ENCODE measurements at places on chromosomes 2 and 18.

- DNase-seq: no peak
Measured at GRCh38 chr2:70696142-70696541, 71.9 kb downstream of the ADD2 start.

DNA sequence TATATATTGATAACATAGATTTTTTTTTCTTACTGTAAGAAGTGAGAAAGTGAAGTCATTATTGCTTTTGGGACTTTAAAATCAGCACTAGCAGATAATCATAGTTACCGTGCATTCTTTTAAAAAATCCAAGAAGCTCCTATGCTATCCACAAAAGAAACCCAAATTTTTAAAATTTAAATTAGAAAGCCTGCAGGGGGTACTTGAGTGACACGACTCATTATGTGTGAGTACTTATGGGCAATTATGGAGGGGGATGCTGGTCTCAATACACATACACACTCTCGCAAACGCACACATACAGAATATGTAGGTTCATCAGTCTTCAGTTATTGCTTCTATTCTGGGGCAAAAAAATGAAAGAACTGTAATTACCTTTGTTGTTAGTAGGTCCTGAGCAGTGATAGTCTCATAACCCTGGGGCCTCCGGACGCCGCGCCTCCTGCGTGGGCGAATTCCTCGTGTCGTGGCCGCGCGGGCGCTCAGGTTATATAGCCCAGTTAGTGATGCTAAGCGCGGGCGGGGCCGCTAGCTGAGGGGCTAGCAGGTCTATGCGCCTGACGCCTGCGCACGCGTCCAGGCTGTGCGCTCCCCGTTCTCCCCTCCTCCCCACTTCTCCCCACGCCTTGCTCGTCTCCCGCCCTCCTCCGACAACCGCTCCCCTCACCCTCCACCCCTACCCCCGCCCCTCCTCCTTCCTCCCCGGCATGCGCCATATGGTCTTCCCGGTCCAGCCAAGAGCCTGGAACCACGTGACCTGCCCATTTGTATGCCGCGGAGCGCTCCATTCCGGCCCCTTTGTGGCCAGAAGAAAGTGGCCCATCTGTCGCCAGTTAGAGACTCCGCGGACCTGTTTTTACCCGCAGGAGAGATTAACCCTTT lies at the start of gene NEUROD1:
NEUROD1 (minus strand) TSS at position 463 of the 882 bp plus-strand sequence. CDS start 1,657 bp downstream, outside the sequence.
- no peak for DNase-seq

GRCh38 chr2:176560296-176560695 lies 291.1 kb downstream of the MTX2 start:
- DNase-seq: no peak

DNA sequence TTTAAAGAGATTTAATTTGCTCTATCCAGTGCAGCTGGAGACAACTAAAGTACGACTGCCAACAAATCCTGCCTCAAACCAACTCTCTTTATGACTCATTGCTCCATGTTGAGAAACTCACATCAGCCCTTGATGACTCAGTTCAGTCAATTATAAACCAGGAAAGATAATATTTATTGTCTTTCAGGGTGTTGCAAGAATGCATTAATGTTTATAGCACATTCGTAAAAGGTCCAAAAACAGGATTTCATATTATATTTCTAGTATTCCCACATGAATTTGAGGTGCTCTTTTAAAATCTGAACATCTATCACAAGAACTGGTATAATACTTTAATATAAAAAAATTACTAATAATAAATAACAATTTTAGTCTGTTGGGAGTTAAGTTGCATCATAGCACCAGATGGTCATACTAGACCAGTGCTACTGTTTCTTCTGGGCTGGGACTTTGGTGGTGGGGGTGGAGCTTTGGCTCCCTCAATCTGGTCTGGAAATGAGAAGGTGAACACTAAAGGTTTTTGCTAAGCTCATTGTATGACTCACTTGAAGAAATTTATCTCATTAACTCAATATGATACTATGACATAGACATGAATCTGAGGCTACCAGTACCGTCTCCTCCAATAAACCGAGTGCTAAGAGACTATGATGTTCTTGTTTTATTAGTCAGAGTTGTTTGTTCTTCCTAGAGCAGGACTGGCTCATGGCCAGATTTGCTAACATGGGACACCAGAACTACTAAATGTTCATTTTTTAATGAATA lies 26.6 kb upstream of the MAP3K20 start:
- peak; percentile 97 for DNase-seq

DNA sequence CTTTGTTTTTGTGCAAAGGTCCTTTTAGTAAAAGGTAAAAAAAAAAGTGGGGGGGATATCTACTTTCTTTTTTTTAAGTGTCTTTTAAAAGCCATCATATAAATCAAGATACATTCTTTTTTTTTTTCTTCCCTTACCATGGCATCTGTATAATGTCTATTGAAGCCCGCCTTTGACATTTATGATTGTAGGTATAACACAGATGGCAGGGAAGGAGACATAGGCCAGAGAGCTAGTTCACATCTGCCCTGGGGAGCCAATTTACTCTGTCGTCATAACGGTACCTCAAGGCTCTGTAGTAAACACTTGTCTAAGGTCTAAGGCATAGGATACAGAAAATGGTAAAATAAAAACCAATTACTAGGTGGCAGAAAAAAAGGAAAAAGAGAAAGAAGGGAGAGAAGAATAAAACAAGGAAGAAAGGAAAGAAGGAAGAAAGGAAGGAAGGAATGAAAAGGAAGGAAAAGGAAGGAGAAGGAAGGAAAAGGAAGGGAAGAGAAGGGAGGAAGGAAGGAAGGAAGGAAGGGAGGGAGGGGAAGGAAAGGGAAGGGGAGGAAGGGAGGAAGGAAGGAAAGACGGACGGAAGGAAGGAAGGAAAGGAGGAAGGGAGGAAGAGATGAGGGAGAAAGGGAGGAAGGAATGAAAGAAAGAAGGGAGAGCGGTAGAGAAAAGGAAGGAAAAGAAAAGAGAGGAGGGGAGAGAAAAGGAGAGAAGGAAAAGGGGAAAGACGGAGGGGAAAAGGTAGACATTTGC lies 343.5 kb downstream of the RBM43 start:
- DNase-seq: no peak

- DNase-seq: no peak
Measured at GRCh38 chr2:120898496-120898895, 162.8 kb downstream of the GLI2 start.

- peak; percentile 57 for DNase-seq
Measured at GRCh38 chr2:20381457-20381856, 30.8 kb upstream of the PUM2 start.

GRCh38 chr18:3119401-3120341 lies 100.1 kb downstream of the MYOM1 start:
- DNase-seq: no peak

DNA sequence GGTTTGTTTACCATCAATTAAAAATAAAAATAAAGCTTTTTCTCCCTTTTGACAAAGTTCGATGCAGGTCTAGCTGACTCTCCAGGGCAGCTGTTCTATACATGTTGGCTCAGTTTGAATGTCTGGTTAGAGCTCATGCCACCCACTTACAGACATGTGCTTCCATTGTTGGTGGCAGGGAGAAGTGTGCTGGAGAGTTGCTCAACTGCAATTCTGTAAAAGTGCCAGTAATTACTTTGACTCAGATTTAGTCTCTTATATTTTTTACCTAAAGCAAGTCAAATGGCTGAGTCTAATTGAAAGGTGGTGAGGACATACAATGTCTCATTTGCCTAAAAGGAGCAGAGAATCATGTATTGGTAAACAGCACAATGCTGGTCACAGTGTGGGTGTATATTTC lies 609.1 kb upstream of the SYT4 start:
- DNase-seq: no peak

DNA sequence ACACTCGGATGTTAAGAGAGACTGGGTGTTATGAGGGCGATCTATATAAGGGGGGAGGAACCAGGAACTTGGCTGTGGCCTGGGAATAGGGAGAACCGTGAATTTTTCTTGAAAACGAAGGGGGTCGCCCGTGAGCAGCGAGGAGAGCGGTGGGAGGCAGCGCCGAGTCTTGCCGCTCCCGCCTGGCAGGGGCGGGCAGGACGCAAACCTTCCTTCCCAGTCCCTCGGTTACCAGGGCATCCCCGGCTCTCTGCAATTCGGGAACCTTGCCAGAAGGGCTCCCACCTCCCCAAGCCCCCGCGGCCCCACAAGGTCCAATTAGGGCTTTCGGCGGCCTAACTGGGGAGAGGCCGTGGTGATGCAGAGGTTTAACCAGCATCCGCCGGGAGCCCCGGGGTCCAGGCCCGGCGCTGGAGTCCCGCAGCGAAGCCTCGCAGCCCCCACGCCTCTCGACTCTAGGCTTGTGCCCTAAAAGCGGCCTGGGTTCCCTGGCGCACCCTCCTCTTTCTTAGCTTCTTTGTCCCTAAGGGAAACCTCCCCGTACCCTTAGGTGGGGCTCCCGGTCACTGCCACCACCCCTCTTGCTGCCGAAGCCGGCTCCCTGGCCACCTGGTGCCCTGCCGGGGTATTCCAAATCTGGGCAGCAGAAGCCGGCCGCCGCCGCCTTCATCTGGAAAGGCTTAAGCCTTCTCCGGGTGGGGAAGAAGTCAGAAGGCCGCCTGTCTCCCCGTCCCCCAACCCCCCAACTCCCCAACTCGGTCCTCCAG lies 680 bp upstream of the FHOD3 start:
- DNase-seq: peak; percentile 87

DNA sequence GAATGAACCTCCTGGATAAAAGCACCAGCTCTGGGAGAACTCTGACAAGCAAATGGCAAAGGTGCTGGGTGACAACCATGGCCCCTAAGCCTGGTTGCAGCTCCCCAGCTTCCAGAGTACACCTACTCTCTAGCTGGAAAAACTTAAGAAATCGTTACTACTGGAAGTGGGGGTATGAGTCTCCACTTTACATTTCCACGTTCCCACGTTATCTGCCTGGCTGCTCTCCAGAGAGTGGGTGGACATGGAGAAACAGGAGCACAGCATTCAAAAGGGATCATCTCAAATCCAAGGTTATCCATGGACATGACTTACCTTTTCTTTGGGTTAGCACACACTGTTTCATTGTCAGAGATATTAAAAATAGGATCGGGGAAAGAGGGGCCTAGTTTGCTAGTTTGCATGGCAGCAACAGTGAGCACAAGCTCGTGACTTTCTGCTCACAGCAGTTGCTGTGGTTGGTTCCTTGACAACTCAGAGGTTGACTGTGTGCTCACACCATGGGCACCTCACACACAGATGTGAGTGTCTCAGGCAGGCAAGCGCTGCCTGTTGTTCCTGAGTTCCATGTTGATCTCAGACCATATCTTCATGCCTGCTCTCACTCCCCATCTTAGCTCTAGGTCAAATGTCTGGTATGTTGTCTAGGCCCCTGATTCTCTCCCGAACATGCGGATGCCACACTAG lies 32.5 kb downstream of the PTPN18 start:
- DNase-seq: no peak

DNA sequence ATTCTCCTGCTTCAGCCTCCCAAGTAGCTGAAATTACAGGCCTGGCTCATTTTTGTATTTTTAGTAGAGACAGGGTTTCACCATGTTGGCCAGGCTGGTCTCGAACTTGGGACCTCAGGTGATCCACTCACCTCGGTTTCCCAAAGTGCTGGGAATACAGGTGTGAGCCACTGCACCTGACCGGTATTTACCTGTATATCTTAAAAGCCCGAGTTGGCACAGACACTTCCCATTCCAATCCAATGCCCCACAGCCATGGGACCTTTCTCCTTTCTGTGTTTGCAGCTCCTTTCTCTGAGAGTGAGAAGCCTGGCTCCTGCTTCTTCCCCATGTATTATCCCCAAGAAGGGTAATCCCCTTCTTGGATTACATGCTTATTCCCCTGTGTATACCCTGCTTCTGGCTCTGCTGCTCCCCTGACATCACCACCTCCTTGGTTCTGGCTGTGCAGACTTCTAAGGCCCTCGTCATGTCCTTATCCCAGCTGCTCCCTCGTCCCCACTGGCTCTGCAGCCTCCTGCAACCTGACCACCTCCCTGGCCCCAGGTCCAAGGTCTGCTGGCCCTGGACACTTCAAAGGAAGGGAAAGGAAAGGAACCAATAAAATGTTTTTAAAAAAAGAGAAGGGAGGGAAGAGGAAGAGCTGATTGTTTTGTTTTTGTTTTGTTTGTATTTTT lies 52.8 kb downstream of the INPP5D start:
- DNase-seq: no peak

DNA sequence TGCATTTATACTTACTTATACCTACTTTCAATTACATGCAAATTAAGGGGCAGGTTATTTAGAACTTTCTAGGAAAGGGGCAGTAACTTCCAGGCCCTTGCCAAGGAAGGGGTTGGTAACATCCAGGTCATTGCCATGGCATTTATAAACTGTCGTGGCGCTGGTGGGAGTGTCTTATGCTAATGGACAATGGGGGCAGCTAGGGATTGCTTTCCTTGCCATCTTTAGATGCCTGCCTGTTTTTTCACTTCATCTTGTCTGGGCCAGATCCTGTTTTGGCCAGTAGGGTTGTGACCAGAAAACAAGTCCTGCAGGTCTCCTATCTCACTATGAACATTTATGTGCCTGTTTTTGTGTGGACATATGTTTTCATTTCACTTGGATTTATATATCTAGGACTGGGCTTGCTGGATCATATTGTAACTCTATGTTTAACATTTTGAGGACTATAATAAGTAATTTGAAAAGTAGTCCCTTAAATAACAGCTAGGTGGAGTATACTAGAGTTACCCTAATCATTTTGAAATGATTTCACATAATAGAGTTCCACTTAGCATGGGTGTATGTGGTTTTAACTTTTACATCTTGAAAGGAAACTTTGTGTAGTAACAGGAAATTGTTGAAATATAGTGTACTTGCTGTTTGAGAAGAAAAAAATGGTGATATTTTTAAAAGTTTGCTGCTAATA lies 56.1 kb downstream of the LCLAT1 start:
- DNase-seq: no peak

GRCh38 chr2:47774567-47774966 lies 8.4 kb upstream of the MSH6 start:
- DNase-seq: no peak
